Right renal pelvis (tissue), 4 donors: ENCODE measurements at places on chromosomes 11 and 22. TPM values are rescaled to one million over a fixed set of nuclear protein-coding genes. Genes with fewer than 3 reads are reported as not detected.

- DNase-seq, result no peak
These were observed 11.4 kb upstream of the DENND5A start for GRCh38 chr11:9276571-9276970.

ISX gene
- polyA plus RNA-seq, result 0.23 TPM

GRCh38 chr11:125084761-125085231 lies 21.7 kb downstream of the SLC37A2 start:
- DNase-seq, result no peak

DNA sequence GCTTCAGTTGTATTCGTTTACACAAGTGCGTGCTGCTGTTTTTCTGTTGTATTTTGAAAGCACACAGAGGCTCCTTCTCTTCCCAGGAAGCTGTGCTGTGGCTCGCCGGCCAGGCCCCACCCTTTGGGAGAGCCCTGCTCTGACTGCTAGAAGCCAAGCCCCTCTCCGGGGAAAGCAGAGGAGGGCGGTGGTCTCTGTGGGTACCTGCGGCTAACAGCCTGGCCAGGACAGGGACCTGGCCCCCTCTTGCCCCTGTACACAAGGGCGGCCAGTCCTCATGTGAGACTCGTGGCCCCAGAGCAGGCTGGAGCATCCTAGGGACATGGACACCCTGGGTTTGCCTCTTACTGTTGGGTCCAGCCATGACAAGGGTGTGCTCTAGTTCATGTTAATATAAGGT lies 14.8 kb downstream of the MOB2 start:
- no peak for DNase-seq

DNA sequence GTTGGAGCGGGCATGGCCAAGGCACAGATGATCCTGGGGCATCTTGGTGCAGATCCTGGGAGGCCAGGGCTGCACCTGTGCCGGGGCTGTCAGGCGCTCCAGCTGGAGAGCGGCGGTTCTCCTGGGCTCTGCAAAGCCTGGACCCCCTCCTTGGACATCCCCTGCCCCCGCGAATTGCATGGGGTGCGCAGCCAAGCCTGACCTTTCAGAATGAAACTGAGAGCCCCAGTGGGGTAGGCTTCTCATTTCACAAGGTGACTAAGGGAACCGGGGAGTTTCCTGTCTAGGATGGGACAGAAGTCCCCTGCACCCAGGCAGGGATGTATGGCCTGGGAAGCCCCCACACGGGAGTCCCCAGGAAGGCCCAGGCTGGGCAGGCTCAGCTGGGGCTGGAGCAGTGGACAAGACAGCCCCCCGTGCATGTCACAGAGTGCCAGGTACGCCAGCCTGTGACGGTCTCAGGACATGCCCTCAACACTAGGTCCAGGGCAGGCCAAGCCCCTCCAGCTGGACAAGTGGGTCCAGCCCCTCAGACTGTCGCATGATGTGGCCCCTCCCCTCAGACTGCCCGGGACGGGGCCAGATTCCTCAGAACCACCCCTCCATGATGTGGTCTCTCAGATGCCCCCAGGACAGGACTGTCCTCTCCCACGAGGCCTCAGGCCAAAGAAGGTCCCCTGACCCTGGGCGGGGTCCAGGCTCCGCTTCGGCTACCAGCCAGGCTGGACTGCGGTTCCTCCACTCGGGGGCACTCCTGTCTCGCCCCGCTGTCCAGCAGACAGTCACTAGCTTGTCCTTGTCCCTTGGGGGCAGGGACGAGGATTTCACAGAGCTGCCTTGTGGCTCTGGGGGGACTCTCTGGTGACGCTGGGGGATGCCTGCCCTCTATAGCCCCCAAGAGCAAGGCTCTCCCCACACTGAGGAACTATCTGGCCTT lies 2.3 kb downstream of the LSP1 start:
- no peak for DNase-seq

GRCh38 chr11:67572747-67573419 lies 10.7 kb upstream of the GSTP1 start:
- DNase-seq, result no peak

GRCh38 chr11:66767666-66768065 lies 38.6 kb upstream of the SPTBN2 start:
- DNase-seq, result no peak

SOX10 gene
- polyA plus RNA-seq, result 1.6 TPM

CCDC15 gene
- polyA plus RNA-seq, result 3.8 TPM
